ENCODE measurements at places on chromosomes 12 and 14.

- peak; percentile 93 for DNase-seq
These were observed at the start of gene ARHGDIB for GRCh38 chr12:14961466-14962152. Gene ARHGDIB (minus strand): TSS chr12:14961601. CDS start chr12:14950712, 10,889 bp downstream.

DNA sequence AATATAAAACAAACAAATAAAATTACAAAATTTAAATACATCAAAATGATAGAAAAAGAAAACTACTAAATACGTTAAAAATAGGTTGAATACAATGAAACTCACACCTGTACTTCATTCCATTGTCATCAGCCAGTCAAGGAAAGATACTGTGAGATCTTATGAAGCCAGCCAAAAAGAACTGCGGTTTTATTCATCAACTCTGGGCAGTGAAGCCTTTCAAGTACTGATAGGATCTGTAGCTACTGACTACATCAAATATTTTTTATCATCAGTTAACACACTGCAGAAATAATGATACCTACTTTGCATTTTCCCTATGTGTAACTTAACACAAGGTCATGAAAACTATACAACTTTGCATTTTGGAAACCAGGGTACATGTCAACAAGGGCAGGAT, 46.3 kb upstream of the FAR2 start:
- no peak for DNase-seq

- no peak for DNase-seq
These were observed 123.0 kb downstream of the SLC38A4 start for GRCh38 chr12:46702581-46703344.

- DNase-seq, result no peak
These were observed 7.7 kb downstream of the PHETA1 start for GRCh38 chr12:111361073-111361716.

DNA sequence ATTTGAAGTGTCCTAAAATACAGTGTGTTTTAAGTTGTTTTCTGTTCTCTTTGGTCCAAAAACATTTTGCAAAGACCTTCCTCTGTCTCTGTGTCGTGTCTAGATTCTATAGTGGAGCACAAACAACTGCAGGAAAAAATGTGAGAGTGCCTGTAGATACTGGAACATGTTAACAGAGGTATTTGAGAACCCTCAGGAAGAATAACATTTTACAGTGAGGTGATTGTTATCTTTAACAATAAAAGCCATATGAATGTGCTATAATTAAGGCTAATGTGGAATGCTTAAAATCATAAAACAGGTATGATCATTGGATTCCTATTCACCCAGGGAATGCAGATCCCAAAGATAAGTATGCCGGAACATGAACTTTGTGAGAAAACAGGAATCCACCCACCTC, 98.0 kb downstream of the SAMD4A start:
- DNase-seq, result no peak

- peak; percentile 42 for DNase-seq
These were observed 42.5 kb downstream of the SMIM41 start for GRCh38 chr12:52121824-52122539.

DNA sequence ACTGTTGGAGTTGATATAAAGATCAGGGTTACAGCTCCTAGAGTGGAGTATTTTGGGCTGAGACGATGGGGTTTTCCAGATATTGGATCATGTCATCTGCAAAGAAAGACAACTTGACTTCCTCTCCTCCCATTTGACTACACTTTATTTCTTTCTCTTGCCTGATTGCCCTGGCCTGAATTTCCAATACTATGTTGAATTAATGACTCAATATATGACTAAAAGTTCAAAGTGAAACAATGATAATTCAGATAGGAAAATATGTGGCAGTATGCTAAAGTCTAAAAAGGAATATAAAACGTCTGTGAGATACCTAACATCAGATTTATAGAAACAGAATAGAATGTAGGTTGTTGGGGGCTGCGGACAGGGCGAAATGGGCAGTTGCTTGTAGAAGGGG, 72.2 kb downstream of the BHLHE41 start:
- DNase-seq, result no peak

GRCh38 chr12:123000578-123000977, 20.1 kb downstream of the ARL6IP4 start:
- DNase-seq, result no peak

- DNase-seq, result no peak
These were observed 201.2 kb downstream of the CHST11 start for GRCh38 chr12:104657726-104658484.

GRCh38 chr12:31600252-31600651, 9.3 kb upstream of the DENND5B start:
- DNase-seq, result no peak

DNA sequence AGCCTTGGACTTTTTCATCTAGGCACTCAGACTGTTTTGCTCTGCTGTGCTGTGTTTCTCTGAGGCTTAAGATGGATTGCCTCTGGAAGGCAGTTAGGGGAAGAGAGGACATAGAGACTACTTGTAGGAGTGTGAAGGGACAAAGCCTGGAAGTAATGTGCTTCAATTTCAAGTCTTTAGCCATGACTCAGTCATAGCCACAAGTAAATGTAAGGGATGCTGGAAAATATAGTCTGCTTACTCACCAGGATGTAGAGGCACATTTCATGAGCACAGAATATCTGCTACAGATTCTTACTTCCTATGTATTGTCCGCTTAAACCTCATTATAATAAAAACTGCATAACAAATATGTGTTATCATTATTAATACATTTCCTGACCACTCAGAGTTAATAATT, 794.3 kb upstream of the NOVA1 start:
- no peak for DNase-seq

- DNase-seq, result no peak
These were observed 9.2 kb upstream of the KLRG1 start for GRCh38 chr12:8980137-8980536.

DNA sequence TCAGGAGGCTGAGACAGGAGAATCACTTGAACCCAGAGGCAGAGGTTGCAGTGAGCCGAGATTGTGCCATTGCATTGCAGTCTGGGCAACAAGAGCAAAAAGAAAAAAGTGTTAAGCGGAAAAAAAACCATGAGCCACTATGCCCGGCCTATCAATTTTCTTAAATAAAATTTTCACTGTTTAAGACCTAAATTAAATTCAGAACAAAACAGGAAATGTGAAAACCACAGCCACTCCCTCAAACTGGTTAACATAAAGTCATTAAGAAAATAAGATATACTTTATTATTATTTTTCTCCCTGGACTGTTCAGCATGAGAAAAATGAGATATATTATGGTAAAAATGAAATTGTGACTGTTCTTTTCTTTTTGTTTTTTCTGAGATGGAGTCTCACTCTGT, 44.6 kb upstream of the GCH1 start:
- no peak for DNase-seq

GRCh38 chr12:56759263-56759908, 3.7 kb upstream of the HSD17B6 start:
- DNase-seq, result no peak

- peak; percentile 17 for DNase-seq
These were observed 890 bp downstream of the SPTLC2 start for GRCh38 chr14:77615361-77616132.

DNA sequence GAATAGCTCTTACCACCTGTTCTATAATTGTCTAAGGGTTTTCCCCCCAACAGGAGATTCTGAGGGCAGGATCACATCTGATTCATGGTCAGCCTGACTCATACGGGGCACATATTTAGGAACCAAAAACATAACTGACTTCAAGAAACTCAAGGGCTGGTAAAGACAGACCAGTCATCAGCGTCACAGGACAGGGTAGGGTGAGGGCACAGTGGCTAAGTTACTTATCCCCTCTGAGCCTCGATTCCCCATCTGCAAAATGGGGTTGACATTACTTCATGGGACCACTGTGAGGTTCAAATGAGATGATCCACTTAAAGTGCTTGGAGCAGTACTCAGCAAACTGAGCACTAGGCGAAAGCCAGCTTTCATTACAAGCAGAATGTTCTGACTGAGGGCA, 606 bp downstream of the CINP start:
- no peak for DNase-seq
